ENCODE measurements at places on chromosomes 7 and 10.

- DNase-seq: peak; percentile 83
Observed at GRCh38 chr10:128011059-128011979, 104.4 kb downstream of the PTPRE start.

DNA sequence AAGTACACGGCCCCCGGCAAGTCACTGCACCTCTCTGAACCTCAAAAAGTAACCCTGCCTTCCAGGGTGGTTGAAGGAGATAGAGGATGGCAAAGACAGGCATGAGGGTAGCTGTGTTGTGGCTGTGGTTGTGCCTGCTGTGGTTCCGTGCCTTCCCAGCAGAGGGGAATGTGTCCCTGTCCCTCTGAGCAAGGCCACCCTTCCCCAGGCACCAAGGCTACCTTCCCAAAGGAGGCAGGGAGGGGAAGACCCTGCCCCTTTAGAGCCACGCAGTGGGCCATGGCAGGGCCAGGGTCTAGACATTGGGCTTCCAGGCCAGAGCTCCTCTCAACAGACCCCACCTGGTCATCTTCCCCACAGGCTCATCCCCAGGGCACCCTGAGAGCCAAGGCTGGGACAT is 18.8 kb downstream of the CRHR2 start:
- DNase-seq: no peak

DNA sequence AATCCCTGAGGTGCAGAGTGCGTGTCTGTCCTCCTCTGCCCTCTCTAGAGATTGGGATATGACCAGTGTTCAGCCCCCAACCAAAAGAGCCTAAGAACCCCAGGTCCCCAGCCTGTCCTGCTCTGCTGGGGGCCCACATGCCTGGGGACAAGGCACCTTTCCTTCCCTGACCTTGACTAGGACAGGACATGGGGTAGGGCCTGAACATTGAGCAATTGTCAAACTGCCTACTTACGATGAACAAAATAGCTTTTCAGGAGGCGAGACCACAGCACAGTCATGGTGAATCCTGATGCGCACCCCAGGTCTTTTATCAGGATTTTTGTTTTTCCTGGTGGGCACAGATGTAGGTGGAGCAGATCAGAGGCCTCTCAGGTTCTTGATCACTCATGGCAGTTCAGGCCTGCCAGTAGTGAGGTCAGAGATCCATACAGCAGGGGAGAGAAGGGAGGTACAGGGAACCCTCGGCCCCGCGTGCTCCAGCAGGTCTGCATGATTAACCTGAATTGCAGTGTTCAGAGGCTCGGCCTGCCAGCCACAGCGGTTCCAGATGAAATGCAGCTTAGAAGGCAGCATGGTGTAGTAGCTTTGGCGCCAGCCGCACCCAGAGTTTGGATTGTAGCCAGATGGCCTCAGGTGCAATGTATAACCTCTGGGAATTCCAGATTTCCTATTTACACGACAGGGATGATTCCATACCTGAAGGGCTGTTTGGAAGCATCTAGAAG is 191.3 kb downstream of the CUX1 start:
- DNase-seq: no peak

DNA sequence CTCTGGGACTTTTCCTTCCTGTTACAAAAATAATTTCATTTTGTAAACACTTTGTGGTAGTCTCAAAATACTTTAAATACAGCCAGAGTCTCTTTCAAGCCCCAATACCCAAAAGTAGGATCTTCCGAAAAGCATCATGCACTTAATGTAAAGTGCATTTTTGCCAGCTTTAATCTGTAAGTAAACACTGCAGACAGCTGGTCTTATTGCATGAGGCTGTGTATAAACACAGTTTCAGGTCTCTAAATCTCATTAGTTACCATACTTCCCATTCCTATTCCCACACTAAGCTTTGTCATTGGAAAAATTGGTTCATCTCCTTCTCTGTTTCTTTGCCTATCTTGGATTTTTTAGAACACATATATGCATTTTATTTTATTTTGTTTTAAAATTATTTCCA is 87.6 kb upstream of the GNAI1 start:
- DNase-seq: no peak

- DNase-seq: no peak
Observed at GRCh38 chr10:35236739-35237138, 99.6 kb upstream of the CCNY start.

- DNase-seq: no peak
Observed at GRCh38 chr7:28939367-28939766, 18.8 kb downstream of the TRIL start.

GRCh38 chr10:81688459-81688858 is 186.5 kb upstream of the NRG3 start:
- no peak for DNase-seq

- DNase-seq: peak; percentile 52
Observed at GRCh38 chr10:133276435-133277201, at the start of gene ADAM8. Gene ADAM8 (minus strand): TSS chr10:133276868. CDS start chr10:133276817, 51 bp downstream.

GRCh38 chr10:98186681-98187080 is 52.2 kb downstream of the R3HCC1L start:
- DNase-seq: no peak

DNA sequence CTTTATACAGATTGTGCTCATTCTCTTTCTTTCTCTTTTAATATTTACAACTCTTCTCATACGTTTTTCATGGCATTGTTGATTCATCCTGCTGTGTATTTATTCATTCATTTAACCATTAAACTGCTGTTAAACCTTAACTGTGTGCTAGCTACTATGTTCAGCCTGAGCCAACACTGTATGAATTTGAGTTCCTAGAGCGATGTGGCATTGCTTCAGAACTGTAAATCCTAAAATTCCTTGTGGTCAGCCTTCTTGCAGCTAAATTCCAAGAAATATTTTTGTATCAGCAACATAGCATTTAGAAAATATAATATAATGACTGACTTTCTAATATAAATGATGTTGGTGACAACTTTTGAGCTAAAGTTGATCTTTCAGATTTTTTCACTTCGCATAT is 184.7 kb upstream of the FZD1 start:
- no peak for DNase-seq

GRCh38 chr10:129949891-129950291 is 14.2 kb downstream of the EBF3 start:
- DNase-seq: peak; percentile 89

DNA sequence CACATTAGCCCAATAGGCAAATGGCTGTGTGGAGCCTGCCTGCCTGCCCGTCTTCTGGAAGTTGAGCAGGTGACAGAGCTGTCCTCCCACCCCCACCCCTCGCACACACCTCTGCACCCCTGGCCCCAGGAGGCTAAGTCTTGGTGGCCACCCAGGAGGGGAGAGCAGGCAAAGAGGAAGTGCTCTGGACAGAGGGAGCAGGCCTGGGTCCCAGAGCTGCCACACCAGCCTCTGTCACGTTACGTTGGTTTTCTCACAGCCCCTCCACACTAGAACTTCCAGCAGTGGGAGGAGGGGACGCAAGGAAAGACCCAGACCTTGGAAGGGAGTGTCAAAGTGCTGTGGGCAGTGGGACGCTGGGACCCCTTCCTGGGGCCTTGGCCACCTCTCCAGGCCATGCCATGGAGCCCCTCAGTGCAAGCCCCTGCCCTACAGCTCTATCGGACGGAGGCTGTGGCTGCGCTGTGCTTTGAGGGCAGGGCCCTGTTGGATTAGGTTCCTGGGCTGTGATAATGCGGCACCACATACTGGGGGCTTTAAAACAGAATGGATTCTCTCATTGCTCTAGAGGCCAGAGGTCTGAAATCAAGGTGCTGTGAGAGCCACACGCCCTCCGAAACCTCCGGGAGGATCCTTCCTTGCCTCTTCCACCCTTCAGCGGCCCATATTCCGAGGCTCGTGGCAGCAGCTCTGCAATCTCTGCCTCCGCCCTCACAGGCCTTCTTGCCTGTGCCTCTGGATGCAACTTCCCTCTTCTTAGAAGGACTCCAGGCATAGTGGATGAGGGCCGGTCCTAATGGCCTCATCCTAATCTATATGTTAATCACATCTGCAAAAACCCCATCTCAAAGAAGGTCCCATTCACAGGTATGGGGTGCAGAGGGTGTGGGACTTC is 9.9 kb downstream of the PRKAG2 start:
- DNase-seq: no peak

GRCh38 chr7:13604178-13604577 is 385.3 kb downstream of the ETV1 start:
- no peak for DNase-seq

GRCh38 chr10:53918755-53919154 is 882.3 kb downstream of the PCDH15 start:
- DNase-seq: no peak

- no peak for DNase-seq
Observed at GRCh38 chr10:30863516-30864210, 168.0 kb downstream of the ZNF438 start.

- no peak for DNase-seq
Observed at GRCh38 chr7:156022483-156023459, 210.5 kb upstream of the SHH start.

- no peak for DNase-seq
Observed at GRCh38 chr10:132707121-132707775, 78.7 kb downstream of the NKX6-2 start.

DNA sequence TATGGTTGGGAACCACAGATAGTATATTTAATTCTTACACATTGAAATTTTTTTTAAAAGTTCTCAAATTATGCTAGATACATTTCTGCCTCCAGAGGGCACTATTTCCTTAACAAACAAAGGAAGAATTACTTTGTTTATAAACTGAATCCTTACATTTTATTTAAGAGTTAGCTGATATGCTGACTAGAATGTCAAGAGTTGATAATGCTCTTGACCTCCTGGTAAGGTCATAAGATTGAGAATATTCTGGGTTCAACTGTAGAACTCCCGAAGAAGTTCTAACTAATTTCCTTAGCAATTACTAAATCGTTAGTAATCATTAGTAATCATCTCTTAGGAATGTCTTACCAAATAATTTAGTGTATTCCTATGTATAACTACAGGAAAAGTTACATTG is 95.3 kb upstream of the CYP26C1 start:
- no peak for DNase-seq

GRCh38 chr10:86661161-86662025 is 6.9 kb upstream of the LDB3 start:
- DNase-seq: peak; percentile 83

DNA sequence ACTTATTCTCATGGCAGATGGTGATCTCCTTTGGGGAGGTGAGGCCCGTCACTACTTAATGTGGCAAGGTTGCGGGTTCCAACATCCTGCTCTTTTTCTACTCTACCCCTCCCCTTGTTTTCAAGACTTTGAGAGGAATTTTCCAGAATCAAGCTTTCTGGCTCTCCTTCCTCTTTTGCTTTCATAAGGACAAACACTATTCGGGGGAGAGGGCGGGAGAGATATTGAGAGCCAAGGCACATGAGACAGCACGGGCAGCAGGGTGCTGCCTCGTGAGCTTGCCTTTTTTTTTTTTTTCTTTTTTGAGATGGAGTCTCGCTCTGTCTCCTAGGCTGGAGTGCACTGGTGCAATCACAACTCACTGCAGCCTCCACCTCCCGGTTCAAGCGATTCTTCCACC is 6.9 kb upstream of the PFKFB3 start:
- DNase-seq: peak; percentile 54

Data from heart left ventricle (tissue), 16 donors.